GM13977 (cell line): ENCODE measurements at places on chromosomes 4 and X.
A peak's percentile ranks its signal among the peaks of the same experiment; 100 is the strongest.

- no peak for DNase-seq
Observed at GRCh38 chr4:123578276-123579029, 181.9 kb downstream of the SPRY1 start.

GRCh38 chr4:173509036-173510001, 20.7 kb downstream of the HAND2 start:
- peak; percentile 37 for DNase-seq

GRCh38 chr4:144667500-144667899, 21.5 kb downstream of the HHIP start:
- DNase-seq = no peak

- DNase-seq = no peak
Observed at GRCh38 chr4:141971869-141972268, 335.5 kb downstream of the IL15 start.

GRCh38 chrX:20414066-20414465, 147.4 kb upstream of the RPS6KA3 start:
- DNase-seq = no peak

- no peak for DNase-seq
Observed at GRCh38 chr4:85676850-85677590, 202.1 kb downstream of the ARHGAP24 start.

- no peak for DNase-seq
Observed at GRCh38 chr4:158771776-158772175, 3.0 kb downstream of the FNIP2 start.

GRCh38 chrX:50002067-50002714, 79.8 kb downstream of the CLCN5 start:
- DNase-seq = peak; percentile 10

GRCh38 chrX:139828033-139828432, 104.8 kb downstream of the ATP11C start:
- DNase-seq = no peak

DNA sequence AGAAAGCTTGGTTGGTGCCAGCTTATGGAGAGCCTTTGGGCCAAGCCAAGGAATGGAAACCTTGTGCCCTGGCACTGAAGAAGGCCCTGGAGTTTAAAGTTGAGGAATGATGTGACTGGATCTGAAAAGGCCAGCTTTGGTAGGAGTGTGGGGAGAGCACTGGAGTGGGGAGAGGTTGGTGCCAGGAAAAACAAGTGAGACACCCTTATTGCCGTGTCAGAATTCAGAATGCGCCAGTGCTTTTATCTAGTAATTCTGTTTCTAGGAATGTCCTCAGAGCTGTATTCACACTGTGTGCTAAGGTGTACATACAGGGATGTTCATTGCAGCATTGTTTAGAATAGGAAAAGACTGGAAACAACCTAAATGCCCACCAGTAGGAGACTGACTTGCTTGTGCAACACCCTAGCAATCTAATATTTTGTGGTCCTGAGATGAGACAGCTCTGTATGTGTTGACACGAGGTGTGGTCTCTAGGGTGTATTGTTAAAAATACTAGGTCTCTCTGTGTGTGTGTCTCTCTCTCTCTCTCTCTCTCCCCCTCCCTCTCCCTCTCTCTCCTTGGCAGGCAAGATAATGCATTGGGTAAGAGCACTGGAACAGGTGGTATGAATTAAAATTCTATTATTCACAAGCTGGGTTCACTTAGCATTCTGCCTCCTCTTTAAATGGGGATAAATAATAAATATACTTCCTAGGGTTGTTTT, 107.8 kb downstream of the GATB start:
- no peak for DNase-seq

GRCh38 chr4:1960170-1960825, 48.5 kb downstream of the NELFA start:
- DNase-seq = no peak

DNA sequence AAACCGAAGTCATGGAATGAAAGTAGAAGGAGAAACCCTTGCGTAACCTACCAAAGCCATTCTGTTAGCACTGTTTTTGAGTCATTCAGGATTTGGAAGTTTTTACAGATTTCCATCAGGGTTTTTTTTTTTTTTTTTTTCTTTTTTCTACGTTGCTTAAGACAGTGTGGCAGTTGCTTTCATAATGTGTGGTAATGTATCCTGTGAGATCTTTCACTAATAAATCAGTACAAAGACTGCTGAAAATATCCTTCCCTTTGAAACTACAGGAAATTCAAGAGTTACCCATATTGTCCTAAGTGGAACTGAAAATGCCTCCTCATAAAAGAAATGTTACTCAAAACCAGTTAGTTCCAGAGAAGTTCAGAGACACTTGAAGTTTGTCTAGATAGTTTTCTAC, 137.8 kb downstream of the RAPGEF2 start:
- no peak for DNase-seq

DNA sequence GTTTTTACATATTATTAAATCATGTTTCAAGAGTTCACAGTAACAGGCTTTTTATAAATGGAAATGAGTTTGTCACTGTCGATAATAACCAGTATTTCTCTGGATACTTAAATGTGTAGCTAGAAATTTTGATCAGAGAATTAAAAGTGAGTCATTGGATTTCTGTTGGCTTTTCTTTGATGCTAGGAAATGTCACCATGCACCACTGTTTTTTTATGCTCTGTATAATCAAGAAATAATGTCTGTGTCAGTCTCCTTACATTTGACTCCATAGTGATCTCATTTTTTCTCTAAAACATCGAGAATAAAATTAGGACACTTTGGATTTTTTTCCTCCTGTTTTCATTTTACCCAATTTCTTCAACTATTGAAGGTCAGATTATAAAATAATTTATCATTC, 234.2 kb downstream of the RAPGEF2 start:
- DNase-seq = no peak

DNA sequence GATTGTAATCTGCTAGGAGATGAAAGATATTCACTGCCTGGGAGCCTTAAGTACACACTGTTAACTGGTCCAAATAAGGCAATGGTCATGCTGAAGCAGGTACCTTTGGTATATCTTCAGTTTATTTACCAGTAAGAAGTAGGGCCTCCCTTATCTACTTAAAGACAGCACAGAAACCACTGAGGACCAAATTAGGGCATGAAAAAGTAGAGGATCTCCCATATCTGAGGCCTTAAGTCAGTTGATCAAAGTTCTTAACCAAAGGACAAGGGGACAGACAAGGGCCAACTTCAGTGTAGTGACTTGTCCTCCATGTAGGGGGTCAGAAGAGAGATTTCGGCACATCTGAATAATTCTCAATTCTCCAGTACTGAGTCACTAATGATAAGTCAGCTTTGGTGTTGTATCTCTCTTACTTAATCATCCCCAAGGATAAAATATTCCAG, 59.1 kb downstream of the AMELX start:
- no peak for DNase-seq

- DNase-seq = no peak
Observed at GRCh38 chr4:115688961-115689360, 575.5 kb upstream of the NDST4 start.

GRCh38 chr4:154961263-154961662, 180.2 kb downstream of the RBM46 start:
- DNase-seq = peak; percentile 25

DNA sequence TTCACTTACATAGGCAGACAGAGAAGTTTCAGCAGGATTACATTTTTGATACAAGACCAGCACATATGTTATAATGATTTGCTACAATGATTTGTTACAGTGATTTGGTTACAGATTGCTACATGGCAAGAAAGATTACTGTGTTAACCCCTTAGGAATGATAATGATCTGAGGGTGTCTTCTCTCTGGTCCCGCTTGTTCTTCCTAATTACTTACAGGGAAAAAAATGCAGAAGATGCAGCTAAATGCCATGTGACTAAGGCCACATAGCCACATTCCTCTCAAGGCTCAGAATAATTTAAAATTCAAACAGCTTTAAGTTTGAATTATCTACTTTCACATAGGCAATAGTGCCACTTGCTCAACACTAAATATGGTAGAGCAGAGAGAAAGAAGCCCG, 9.7 kb upstream of the LAP3 start:
- DNase-seq = no peak

- no peak for DNase-seq
Observed at GRCh38 chr4:10753856-10754402, 69.4 kb upstream of the CLNK start.

GRCh38 chr4:182206916-182207315, 36.3 kb upstream of the TENM3 start:
- DNase-seq = no peak

- DNase-seq = peak; percentile 26
Observed at GRCh38 chr4:140790765-140791164, 34.6 kb upstream of the TBC1D9 start.

GRCh38 chr4:71472946-71473345, 134.1 kb downstream of the SLC4A4 start:
- DNase-seq = no peak

GRCh38 chrX:129746557-129747470, 8.0 kb downstream of the XPNPEP2 start:
- no peak for DNase-seq

DNA sequence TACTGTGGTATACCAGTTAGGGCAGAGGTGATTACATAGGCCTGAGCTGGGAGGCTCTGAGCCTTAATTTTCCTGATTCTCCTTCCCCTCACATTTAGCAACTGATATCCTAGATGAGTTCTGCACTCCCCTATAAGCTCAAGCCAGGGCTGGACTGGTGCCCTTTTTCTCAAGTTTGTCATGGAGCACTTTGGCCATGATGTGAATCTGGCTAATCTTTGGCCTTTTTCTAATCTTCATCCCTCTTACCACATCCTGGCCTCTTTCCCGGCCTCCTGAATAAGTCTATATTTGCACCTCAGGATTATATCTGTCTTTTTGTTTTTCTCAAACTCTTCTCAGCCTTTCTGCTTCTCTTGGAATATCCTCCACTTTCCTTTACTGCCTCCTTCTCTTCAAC, 10.9 kb upstream of the LAS1L start:
- DNase-seq = no peak

GRCh38 chr4:156146571-156146970, 192.9 kb upstream of the CTSO start:
- DNase-seq = no peak

GRCh38 chr4:123386609-123387008, 10.0 kb upstream of the SPRY1 start:
- DNase-seq = no peak

GRCh38 chr4:170949084-170949483, 859.3 kb upstream of the AADAT start:
- no peak for DNase-seq
